ENCODE measurements at places on chromosomes 5 and 9.

DNA sequence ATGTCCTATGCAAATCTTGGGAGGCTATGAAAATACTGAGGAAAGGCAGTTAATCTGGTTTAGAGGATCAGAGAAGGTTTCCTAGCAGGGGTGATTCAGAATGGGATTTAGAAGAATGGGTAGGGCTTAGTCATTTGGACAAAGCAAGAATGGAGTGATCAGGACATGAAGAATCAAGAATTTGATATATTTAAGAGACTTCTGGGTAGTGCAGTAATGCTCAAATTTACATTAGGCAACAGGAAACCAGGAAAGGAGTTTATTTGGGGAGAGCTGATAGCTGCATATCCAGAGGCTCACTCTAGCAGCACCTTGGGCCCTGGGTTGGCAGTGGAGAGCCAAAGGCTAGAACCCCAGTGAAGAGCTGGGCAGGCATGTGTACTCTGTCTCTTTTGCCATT, 78.9 kb upstream of the PAPPA start:
- no peak for DNase-seq

- DNase-seq, result no peak
Observed at GRCh38 chr9:136197084-136197875, 7.6 kb downstream of the LHX3 start.

GRCh38 chr5:124087752-124088151, 575.8 kb downstream of the CSNK1G3 start:
- DNase-seq, result no peak

DNA sequence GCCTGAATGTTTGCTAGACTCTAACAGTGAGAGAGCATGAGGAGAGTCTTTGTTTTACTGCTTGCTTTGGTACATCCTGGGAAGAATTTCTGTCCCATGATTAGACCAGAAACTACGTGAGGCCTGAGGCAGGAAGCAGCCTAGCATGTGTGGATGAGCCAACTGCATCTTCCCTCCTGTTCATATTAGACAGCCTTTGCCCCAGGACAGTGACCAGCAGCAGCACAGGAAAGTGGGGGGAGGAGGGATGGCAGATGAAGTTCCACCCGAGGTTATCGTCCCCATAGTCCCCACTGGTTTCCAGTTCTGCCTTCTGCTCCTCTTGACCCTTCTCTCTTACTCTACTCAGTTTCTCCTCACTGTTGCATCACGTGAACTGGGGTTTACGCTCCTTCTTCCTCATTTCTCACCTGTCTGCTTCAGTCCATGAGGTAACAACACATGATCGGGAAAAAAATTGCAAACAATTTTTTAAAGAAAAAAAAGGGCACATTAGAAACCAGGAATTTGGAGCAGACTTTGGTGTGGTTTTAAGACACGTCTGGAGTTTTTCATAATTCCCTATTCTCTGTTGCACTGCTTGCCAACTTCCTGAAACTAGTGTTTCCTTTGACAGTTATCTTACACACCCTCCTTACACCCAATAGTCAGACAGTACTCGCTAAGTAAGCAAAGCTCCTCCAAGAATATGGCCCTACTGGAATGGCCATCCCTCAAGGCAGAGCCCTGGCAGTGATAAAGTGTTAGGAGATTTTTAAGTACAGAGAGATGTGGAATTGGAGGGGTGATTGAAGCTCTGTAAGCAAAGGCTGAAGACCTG, 84.1 kb downstream of the SNX18 start:
- no peak for DNase-seq

DNA sequence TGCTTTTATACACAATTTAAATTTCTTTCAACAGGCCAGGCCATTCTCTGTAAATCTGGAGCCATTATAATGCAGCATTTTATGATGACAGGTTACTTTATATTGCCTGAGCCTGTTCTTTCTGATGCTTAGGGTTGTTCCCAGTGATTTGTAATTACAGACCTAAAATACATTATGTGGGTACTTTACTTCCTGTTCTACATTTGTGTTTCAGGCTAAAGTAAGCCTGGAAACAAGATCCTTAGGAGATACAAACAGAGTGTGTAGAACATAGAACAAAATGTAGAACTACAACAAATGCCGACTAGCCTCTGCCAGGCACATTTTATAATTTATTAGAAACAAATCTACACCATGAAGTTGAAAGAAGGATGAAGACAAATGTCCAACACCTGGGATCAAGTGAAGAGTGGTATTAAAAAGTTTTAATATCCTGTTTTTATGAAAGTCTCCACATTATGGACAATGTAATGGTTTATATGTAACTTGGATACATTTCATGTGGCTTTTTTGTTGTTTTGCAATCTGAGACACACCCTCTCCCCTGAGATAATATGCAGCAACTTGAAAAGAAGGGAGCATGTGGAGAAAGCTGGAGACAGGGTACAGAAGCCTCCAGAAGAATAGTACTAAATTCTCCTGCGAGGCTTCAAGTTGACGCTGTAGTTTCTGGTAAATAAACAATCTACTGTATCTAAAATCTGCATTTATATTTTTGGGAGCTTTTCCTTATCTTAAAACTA, 46.9 kb downstream of the VCAN start:
- DNase-seq, result no peak

DNA sequence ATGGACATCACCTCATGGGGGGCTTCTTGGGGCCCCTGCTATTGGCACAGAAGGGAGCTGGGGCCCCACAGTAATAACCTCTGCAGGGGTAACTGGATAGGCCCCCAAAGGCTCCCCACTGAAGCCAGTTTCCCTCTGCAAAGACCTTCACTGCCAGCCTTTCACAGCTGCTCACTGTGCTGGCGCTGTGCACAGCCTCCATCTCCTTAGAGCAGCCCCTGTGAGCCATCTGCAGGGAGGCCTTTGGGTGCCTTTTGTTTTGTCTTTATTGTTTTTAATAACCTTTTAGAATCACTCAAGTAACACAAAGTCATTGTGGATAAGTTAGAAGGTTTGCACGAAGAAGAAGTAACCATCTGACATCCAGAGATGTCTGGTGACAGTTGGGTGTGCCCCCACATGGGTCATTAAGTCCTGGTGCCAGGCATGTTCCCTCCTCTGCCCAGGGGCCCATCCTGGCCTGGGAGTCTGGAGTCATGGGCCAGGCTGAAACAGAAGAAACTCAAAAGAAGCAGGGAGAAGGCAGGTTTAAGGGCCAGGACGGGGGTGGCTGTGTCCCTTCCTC, 42.7 kb downstream of the NCS1 start:
- DNase-seq, result no peak

DNA sequence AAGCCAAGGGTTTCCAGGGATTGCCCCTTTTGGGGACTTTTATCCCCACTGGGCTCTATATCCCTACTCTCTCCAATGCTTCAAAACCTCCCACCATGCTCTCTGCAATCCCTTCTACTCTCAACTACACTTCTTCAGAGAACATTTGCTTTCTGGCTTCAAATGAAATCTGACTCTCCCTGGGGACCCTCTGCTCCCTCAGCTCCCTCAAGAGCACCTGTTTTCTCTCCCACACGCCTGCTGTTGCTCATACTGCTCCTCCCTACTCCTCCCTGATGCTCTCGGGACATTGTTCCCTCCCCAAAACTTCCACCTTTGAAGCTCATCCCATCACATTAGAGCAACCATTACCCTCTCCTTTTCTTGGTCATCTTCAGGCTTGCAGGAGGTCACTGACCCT, 344.9 kb downstream of the CDK5RAP2 start:
- DNase-seq, result no peak

DNA sequence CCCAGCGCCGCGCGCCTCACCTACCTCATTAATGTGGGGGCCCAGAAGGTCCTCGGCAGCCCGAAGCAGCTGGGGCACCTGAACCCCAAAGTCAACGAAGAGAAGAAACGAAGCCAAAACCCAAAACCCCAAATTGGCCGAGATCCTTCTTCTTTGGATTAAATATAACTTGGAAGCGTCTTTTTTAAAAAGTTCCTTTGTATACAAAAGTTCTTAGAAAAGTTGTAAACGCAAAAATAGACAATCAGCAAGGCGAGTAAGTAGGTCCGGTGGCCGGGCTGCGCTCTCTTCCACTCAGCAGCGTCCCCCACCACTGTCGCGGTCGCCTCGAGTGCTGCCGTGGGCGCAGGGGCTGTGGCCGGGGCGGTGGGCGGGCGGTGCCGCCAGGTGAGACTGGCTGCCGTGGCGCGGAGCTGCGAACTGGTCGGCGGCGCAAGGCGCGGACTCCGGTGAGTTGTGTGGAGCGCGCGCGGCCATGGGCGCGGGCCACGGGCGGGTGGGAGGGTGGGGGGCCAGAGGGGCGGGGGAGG, 360 bp downstream of the KLF4 start:
- DNase-seq, result no peak

GRCh38 chr5:32465076-32465475, 20.5 kb upstream of the ZFR start:
- no peak for DNase-seq

GRCh38 chr5:88938488-88938887, 55.5 kb upstream of the MEF2C start:
- no peak for DNase-seq

DNA sequence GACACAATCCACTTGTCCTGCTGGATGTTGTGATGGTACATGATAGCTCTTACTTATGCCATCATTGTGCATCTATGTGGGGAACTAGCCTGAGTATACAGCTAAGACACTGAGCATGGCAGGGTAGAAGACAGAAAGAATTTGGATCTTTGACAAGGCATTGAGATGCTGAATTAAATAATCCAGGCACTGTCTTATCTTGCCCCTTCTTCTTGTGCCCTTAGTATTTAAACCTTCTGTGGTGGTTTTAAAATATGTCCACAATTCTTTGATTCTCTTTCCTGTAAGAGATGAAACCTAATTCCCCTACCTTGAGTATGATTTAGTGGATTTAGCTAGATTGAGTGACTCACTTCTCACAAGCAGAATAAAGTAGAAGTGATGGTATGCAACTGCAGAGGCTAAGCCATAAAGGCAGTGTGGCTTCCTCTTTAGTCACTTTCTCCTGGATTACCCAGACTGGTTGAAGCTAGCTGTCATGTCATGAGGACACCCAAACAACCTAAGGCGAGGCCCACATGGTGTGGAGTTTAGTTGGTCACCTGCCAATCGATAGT, 174.0 kb upstream of the NREP start:
- DNase-seq, result no peak

- DNase-seq, result no peak
Observed at GRCh38 chr5:134521841-134522240, 3.6 kb upstream of the JADE2 start.

DNA sequence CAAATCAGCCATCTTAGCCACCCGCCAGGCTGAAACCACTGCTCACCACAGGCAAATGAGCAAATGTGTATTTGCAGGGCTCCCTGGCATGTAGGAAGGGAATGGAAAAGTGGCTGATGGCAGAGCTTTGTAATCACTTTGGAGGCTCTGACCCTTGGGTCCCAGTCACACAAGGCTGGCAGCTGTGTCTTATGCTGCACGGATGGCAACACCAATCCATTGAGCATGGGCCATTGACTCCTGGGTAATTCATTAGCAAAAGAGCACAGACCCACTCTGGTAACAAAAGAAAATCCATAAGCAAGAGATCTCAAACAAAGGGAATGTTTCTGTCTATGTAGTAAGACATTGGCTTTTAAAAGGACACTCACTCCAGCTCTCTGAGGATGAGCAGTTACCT, 57.6 kb downstream of the SPOCK1 start:
- DNase-seq, result no peak

DNA sequence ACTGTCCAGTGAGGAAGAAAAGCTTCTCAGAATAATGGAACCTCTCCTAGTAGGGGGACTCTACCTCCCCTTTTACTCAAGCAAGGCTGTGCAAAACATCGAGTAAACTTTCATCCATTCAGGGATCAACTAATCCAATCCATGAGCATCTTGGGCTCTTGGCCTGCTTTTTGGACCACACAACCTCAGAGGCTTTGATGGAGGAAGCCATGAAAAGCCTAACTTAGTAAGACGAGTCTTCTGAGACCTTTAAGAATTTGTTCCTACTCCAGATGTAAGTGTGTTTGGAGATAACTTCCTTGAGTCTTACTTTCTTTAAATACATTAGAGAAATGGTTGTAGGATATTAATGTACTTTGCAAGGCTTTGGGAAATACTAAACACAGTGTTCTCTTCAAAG, 49.1 kb downstream of the MARCHF3 start:
- no peak for DNase-seq

GRCh38 chr5:161274951-161275350, 271.6 kb downstream of the GABRB2 start:
- DNase-seq, result no peak

- DNase-seq, result no peak
Observed at GRCh38 chr5:142771666-142772065, 1.5 kb downstream of the ARHGAP26 start.

GRCh38 chr5:176653401-176654385, 6.4 kb downstream of the TSPAN17 start:
- DNase-seq, result peak; percentile 12

- no peak for DNase-seq
Observed at GRCh38 chr9:71218774-71219173, 97.4 kb upstream of the TRPM3 start.

DNA sequence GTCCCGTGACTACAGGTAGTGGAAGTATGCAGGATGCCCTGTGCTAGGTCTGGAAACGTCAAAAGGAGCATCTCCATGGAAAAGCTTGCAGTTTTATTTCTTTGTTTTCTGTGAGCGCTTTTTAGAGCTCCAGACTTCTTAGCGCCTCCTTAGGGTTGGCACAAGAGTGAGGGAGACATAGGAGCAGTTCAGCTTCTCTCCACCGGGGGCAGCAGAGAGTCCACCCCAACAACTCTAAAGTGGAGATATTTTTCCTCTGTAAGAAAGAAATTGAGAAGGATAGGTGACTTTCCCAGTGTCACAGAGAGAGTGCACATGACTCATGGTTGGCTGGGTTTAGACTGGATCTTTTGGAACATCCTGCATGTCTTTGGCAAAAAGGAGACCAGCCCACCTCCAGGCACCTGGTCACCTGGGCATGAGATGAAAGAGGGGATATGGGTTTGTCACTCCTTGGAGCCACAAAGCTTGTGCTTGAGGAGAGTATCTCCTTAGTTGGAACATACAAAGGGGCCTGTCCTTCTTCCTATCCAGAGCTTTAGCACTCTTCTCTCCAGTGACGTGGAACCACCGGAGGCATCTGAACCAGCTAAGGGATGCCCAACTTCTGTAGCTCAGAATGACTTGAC, 637.7 kb downstream of the SEMA5A start:
- DNase-seq, result no peak

DNA sequence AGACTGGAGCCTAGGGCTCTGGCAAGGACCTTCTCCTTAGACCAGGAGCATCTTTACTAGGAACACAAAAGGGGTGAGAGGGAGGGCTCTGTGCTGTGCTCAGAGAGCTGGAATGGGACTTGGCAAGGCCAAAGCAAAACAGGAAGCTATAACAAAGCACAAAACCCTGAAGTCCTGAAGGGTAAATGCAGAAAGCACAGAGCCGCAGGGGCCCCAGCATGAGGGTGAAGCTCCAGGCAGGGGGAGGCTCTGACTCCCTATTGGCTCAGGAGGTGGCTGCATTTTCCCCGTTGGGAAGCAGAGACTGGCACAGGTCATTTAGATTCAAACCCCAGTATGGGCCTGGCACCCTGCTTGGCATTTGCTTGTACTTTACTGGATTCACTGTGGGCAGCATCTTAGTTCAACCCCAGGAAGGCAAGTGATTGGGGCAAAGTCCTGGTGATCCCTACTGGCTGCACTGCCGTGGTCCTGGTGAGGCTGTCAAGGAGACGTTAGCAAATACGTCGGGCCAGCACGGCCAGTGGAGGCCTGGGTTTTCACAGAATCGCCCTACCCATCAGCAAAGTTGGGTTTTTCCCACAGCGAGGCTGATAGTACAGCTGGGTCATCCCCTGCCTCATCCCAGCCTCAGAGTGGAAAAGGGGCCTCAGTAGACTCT, 46.3 kb downstream of the GGTA1 start:
- DNase-seq, result no peak
